ENCODE measurements at places on chromosomes 12 and 14.
A peak's percentile ranks its signal among the peaks of the same experiment; 100 is the strongest.

GRCh38 chr12:30988086-30988485 is 61.5 kb downstream of the TSPAN11 start:
- no peak for DNase-seq

DNA sequence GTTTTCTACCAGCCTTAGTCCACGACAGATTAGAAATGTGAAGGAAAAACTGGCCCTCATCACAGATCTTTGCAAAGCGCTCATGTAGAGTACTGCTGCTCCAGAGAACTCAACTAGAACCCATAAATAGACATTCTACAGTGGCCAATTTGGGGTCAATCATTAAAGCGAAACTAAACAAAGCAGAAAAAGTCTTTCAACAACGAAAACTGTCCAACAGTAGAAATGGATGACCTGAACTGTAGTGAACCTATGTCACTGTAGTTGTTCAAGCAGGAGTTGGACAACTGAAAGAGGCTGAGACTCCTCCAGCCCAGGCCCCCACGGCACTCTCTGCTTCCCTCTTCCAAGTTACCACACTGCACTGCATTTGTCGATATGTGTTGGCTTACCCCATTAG is 472.6 kb downstream of the BCAT1 start:
- DNase-seq: no peak

DNA sequence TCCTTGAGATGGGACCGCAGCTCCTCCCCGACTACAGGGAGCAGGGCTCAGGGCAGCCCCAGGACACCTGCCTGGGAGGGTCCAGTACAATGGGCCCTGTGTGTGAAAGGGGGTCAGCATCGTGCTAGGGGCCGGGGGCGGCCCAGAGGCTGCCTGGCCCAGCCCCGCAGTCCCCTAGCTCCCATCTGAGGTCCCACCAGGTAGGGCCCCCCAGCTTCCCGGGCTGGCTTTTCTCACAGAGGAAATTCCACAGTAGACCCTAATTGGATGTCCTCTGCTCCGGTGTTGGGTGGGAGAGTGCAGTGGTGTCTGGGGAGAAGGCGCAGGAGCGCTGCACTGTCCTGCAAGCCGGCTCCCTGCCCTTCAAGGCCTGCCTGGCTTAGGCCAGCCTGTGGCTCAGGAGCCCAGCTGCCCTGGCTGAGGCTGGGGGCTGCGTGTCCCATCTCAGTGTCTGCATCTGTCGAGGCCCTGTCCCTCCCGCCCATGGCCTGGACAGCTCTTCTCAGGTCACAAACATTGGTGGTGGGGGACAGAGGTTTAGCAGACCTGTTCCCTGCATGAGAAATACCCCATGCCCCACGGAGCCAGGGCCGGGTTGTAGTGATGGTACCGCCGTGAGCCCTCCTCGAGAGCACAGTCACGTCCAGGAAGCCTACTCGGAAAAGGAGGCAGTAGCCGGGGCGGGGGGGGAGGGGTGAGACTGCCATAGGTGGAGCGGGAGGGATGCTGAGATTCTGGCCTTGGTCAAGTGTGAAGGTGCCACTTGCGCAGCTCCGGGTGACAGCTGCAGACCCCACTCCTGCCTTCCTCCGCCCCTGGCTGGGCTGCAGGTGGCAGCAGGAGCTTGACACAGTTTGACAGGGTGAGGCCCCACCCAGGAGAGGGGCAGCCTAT is 11.6 kb downstream of the HIP1R start:
- DNase-seq: no peak

GRCh38 chr14:54606178-54606577 is 39.2 kb downstream of the SAMD4A start:
- DNase-seq: peak; percentile 52

- DNase-seq: no peak
Observed at GRCh38 chr12:51994539-51994820, 12.3 kb upstream of the TAMALIN start.

GRCh38 chr14:22225516-22226140 is 363.4 kb downstream of the DAD1 start:
- peak; percentile 78 for DNase-seq

GRCh38 chr14:69584389-69584788 is 9.7 kb upstream of the CCDC177 start:
- no peak for DNase-seq

DNA sequence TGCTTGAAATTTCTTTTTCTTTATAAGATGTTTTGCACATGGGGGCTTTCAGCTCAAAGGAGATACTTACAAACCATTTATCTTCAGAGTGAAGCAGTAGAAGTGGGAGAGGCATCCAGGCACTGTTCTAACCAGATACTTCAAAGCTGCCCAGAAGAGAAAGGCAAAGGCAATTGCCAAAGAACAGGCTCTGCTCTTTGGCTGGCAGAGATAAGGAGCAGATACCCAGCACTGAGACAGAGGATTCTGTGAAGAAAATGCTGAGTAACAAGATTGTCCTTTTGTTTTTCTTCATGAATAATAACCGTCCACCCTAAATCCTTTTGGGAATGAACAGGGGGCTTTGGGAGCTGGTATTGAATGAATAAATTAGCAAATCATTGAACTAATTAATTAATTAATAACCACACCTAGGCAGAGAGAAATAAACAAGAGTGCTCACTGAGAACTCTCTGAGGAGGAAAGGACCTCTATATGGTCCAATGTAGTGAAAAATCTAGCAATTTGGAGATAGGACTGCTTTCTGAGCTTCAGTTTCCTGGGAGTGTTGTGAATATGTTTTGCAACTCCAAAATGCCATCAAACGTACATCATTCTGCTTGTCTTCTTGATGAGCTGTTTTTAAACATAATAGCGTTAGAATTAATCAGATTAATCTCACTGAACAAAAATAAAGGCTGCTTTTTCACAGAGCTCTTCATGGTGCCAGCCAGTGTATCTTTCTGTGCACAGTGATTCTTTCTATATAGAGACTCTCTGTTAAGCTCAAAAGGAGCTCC is 192.8 kb upstream of the AMIGO2 start:
- DNase-seq: no peak

DNA sequence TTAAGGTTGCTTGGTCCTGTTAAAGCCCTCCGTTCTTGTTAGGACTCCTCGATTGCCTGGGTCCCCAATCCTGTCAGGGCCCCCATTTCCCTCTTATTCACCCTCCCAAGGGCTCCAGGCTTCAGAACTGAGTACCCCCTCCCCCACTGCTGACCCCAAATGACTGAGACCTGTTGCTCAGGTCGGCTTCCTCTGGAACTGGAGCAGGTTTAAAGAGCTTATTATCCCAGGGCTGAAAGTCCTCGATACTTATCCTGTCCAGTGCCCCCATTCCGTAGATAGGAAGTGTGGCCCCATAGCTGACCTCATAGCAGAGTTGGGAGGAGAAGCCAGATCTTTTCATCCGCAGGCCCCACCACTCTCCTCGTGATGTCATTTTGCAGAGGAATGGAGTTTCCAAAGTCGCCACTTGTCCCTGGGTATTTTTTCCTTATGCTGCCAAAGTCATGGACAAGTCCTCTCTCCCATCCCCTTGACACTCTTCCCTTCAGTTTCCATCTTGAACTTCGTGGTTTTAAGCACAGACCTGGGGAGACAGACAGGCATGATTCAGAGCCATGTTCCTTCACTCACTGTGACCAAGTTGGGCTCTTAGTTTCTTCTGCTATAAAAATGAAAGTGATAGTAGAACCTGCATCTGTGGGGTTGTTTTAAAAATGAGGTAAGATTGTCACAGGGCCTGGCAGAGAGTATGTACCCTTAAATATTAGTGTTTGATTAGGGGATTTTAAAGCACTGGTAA is 1.2 kb downstream of the USP30 start:
- DNase-seq: no peak

DNA sequence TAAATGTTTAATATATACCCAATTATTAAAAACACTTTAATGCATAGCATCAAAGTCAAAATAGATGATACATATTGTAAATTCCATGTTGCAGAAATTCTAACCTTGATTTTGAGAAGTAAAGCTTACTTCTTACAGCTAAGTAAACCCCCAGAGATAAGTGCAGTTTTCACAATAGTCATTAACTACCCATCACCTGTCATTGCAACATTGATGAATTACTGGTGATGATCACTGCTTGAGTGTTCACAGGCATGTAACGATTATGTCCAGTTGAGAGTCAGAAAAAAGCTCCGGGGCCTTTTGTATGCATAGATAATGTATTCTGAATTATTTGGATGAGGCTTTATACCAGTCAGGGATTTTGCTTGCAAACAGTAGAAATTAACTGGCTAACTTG is 67.7 kb downstream of the ZNF664 start:
- no peak for DNase-seq

GRCh38 chr12:92136026-92136730 is 9.5 kb downstream of the BTG1 start:
- DNase-seq: no peak

DNA sequence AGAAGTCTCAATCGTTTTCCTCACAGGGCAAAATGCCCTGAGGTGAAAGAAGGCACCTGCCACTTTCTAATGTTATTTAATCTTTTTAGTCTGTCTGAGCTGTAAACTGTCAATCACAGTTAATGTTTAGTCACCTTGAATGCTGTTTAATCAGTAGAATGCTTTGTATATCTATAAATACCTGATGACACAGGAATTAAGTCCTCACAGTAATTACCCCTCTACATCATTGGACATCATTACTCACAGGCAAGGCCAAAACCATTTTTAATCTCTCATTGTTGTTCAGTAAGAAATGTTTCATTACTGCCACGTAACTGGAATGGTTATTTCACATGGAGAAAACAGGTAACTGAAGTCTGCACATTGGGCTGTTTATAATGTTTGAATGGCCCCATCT is 178.8 kb downstream of the EXOC5 start:
- DNase-seq: no peak
